Heart right ventricle (tissue), 16 donors: ENCODE measurements at places on chromosomes 4 and X. TPM values are rescaled to one million over a fixed set of nuclear protein-coding genes. Genes with fewer than 3 reads are reported as not detected.

DNA sequence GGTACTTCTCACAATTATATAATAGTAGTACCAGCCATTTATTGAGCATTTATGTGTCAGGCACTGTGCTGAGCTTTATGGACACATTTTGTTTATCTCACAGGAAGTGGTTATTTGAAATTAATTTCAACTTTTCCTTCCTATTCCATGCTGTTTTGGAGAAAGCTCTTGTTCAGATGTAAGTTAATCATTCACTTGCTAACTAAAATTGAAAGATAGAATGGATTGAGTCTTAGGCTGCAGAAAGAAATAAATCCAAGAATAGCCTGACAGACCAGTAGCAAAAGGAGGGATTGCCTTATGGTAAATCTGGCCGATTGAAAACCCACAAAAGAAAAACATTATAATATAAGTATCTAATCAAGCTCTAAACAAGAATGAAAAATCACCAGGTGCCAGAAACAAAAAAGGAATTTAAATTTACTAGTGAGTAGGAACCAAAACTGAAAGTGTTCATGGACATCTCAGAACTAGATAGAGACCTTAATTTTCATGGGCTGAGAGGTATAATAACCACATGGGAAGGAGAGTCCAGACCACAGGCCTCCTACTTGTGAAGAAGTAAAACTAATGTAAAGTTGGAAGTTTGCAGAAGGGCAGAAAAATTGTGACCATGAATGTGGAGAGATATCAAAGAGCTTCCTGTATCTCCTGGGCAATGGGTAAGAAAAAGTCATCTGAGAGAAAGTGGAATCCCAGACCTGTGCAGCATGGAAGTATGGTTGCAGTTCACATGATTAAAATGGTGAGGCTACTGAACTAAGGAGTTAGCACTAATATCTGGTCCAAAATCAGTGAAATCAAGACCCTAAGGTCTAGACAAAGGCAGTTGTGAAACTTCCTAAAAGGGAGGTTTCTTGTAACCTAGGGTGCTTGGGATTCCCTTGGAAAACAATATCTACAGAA, 38.0 kb downstream of the RADX start:
- no peaks in the 10 kb centered on the region for H3K4me1 ChIP-seq
- H3K27ac ChIP-seq: no peak overlapping the region
- no peak for DNase-seq
- H3K4me3 ChIP-seq: no peak overlapping the region

DNA sequence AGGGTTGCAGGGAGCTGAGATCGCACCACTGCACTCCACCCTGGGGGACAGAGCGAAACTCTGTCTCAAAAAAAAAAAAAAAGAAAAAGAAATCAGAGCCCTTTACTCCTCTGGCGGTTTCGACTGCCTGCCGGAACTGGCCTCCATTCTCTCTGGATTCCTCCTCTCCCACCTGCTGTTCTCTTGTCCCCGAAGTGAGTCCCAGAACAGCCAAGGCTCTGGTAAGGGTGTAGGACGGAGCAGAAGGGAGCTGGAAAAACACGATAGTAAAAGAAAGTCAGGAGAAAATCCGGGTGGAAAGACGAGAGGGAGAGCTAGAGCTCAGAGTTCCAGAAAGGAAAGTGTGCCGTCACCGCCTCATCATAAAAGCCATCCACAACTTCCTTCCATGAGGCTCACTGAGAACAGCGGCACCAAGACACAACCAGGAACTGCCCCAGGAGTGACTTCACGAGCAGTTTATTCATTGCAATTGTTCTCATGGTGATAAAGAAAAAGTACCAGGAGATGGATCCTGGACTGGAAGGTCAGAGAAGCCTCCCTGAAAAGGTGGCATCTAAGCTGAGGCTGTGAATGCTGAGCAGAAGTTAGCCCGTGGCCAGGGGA, 12.3 kb downstream of the TLR3 start:
- H3K36me3 ChIP-seq: peaks cover 22% of the 10 kb centered on the region
- no peaks in the 10 kb centered on the region for H3K27me3 ChIP-seq
- H3K4me1 ChIP-seq: no peaks in the 10 kb centered on the region
- DNase-seq: no peak
- no peak overlapping the region for H3K4me3 ChIP-seq

GRCh38 chr4:68569466-68570121, 6.5 kb downstream of the UGT2B17 start:
- H3K4me3 ChIP-seq: no peak overlapping the region
- no peaks in the 10 kb centered on the region for H3K4me1 ChIP-seq
- no peaks in the 10 kb centered on the region for H3K36me3 ChIP-seq
- no peak overlapping the region for H3K27ac ChIP-seq

The MAPK10 gene
- total RNA-seq: 2.7 TPM

The PHKA1 gene
- total RNA-seq: 26.2 TPM

The PCDH10 gene
- total RNA-seq: 0.20 TPM
